Progenitor cell of endocrine pancreas (in vitro differentiated cells): ENCODE measurements at places on chromosomes 3 and 15.

- H3K4me1 ChIP-seq: peaks cover 2% of the 10 kb centered on the region
- no peaks in the 10 kb centered on the region for H3K36me3 ChIP-seq
- no peak overlapping the region for H3K4me3 ChIP-seq
- no peak for DNase-seq
- no peak overlapping the region for H3K27ac ChIP-seq
Observed at GRCh38 chr3:126155280-126155640, 25.1 kb downstream of the ALDH1L1 start.

DNA sequence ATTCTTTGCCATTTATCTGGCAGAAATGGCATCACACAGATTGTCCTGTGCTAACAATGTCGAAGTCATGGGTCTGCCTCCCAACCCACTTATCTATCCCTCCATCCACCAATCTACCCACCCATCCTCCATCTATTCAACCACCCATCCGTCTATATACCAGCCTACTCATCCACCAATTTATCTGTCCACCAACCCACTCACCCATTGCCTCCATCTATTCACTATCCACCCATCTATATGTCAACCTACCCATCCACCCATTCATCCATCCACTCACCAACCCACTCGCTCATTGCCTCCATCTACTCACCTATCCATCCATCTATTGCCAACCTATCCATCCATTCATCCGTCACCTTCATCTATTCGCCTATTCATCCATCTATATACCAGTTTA, 521.2 kb downstream of the SHQ1 start:
- H3K36me3 ChIP-seq: no peaks in the 10 kb centered on the region
- H3K27ac ChIP-seq: no peak overlapping the region
- no peak overlapping the region for H3K4me3 ChIP-seq
- DNase-seq: no peak

DNA sequence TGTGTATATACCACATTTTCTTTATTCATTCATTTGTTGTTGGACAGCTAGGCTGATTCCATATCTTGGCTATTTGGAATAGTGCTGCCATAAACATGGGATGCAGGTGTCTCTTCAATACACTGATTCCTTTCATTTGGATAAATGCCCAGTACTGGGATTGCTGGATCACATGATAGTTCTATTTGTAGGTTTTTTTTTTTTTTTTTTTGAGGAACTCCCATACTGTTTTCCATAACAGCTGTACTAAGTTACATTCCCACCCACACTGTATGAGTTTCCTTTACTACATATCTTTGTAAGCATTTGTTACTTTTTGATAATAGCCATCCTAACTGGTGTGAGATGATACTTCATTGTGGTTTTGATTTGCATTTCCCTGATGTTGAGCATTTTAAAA, 437.7 kb downstream of the DIPK2A start:
- no peak overlapping the region for H3K27ac ChIP-seq
- DNase-seq: no peak
- peaks cover 3% of the 10 kb centered on the region for H3K36me3 ChIP-seq

GRCh38 chr3:187281191-187281714, 10.3 kb downstream of the MASP1 start:
- H3K27me3 ChIP-seq: peaks cover 4% of the 10 kb centered on the region
- peaks cover 6% of the 10 kb centered on the region for H3K4me1 ChIP-seq
- H3K4me3 ChIP-seq: no peak overlapping the region
- no peaks in the 10 kb centered on the region for H3K36me3 ChIP-seq
- H3K27ac ChIP-seq: no peak overlapping the region

DNA sequence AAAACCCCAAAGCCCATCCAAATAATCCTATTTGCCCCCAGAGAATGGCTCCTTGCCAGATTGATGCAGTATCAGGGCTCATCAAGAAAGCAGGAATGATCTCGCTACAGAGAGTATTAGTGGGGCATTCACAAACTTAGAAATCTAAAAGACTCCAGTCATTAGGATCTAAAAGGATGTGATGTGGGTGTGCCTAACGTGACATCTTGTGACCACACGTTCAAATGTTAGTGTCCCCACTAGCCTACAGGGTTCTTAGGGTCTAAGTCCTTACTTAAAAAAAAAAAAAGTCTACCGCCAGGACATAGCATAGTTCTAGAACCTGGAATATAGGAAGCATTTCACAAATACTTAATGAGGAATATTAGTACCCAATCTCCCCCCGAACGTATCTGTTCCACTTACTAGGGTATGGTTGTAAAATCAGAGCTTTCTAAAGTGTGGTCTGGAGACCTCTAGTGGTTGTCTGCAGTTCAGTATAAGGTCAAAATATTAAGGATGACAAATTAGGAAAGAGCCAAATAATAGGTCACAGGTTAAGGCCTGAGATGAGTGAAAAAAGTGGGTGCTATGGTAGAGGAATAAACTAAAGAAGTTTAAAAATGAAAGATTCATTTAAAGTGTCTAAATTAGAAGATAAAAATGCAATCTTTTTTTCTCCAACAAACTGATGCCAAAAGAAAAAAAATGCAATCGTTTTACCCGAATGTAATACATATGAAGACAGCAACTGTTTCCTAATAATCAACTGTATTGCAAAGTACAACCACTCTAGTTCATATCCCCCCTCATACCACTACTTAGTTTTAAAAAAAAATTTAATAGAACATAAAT, 4.2 kb upstream of the CHRM5 start:
- no peaks in the 10 kb centered on the region for H3K27me3 ChIP-seq

DNA sequence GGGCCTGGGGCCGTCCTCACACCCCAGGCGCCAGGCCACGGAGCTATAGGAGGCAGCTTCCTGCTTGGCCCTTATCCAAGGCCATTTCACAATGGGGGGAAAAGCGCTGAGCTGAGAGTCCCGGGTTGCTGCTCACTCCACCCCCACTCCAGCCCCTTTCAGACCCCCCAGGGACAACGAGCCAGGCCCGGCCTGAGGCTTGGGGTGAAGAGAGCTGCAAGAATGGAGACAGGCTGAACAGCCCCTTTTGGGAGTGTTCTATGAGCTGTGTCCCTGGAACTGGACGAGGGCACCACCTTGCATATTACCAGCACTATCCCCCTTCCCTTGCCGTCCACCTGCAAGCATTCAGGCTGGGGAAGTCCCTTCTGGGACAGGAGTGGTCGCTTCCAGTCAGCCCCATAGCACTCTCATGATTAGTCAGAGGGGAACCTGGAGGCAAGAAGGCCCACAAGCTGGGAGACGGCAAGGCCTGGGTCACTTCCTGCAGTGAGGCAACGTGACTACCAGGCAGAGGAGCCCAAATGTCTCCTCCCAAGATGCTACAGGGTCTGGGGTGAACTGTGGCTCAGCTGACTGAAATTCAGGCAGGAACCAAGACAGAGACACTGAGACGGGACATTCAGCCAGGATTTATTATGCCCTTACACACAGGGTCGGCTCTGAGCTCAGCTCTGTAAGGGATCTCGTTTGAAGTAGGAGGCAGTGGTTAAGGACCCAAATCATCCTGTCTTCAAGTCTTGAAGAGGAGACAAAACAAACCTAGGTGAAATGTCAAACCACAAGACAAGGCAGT, 8.6 kb upstream of the SRP14 start:
- H3K27ac ChIP-seq: peak overlapping the region; percentile 19
- H3K36me3 ChIP-seq: no peaks in the 10 kb centered on the region
- no peak overlapping the region for H3K4me3 ChIP-seq
- no peak for DNase-seq
- no peaks in the 10 kb centered on the region for H3K27me3 ChIP-seq

DNA sequence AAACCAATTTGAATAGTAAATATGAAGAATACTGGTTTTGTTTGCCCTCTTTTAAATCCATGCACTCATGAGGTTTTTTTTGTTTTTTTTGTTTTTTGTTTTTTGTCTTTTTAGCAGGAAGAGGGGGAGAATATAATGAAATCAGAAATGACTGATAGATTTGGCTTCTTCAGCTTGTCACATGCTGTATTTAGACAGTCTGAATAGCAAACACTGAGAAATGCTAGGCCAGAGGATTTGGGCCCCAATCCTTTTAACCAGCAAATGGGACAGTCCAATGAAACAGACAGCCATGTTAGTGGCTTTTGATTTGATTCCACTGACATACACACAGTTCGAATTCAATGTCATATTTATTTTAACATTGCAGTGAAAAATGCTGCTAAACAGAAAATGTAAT, 14.2 kb upstream of the CEP152 start:
- H3K4me1 ChIP-seq: peaks cover 1% of the 10 kb centered on the region
- H3K27ac ChIP-seq: no peak overlapping the region
- DNase-seq: no peak
- no peaks in the 10 kb centered on the region for H3K36me3 ChIP-seq
- no peak overlapping the region for H3K4me3 ChIP-seq

DNA sequence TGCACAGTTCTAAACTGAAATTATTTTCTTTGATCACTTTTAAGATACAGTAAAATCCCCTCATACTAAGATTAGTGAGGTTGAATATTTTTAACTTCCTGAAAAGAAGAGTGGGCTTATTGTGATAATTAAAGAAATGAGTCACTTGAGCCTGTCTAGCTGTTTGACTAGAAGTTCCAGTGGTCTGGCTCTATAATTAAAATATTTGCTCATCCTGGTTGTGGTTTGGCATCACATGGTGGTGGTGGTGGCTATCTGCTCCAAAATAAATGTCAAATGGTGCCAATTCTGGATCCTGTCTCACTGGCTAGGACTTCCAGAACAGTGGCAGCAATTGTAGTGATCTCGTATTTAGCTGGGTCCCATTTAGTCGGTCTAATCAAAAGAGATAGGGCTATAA, 8.6 kb upstream of the TEX9 start:
- H3K4me1 ChIP-seq: no peaks in the 10 kb centered on the region
- H3K27me3 ChIP-seq: no peaks in the 10 kb centered on the region
- H3K4me3 ChIP-seq: no peak overlapping the region
- H3K27ac ChIP-seq: no peak overlapping the region
